ENCODE measurements at places on chromosomes 11 and 22.
A peak's percentile ranks its signal among the peaks of the same experiment; 100 is the strongest.

GRCh38 chr22:48567213-48567975, 1260.3 kb downstream of the BRD1 start:
- DNase-seq = no peak

GRCh38 chr11:47983464-47984397, 3.4 kb downstream of the PTPRJ start:
- DNase-seq = peak; percentile 55

DNA sequence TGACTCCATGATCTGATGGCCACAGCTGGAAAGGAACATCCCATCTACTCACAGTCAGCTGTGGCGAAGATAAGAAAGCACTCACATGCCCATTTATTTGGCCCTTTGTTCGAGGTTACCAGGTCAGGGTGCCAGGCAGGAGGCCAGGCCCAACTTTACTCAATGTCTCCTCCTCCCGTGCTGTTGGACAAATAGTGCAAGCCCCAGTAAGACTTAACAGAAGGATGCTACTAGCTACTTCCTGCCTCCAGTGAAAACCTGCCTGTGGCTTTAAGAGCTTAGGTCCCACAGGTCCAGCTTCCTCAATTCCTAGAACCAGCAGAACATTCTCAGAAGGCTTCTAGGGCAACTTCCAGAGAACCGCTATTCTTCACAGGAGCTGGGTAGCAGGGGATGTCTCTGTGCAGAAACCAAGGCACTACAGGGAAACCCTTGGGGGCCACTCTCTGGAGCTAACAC, 12.9 kb upstream of the CRY2 start:
- DNase-seq = no peak

- DNase-seq = peak; percentile 19
These were observed 689 bp downstream of the TAF10 start for GRCh38 chr11:6611092-6611962.

GRCh38 chr22:20725987-20726558, 47.8 kb upstream of the SERPIND1 start:
- no peak for DNase-seq

GRCh38 chr11:74444173-74444826, 23.0 kb downstream of the KCNE3 start:
- no peak for DNase-seq

DNA sequence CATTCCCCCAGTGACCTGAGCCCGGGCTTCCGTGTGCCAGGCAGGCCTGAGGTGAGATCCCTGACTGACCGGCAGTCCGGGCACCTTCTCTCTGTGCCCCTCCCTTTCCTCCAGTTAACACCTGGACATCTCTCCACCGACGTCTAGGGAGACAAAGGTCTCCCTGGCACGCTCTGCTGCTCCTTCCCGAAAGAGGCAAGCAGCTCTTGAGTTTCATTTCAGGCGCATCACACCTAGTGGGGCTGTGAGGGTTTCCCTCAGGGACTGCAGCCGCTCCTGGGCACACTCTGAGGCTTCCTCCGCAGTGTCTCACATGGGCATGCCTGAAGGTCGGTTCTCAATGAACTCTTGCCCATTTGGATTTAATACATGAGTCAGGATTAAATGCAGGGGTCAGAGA, 322.7 kb downstream of the CTTN start:
- no peak for DNase-seq

DNA sequence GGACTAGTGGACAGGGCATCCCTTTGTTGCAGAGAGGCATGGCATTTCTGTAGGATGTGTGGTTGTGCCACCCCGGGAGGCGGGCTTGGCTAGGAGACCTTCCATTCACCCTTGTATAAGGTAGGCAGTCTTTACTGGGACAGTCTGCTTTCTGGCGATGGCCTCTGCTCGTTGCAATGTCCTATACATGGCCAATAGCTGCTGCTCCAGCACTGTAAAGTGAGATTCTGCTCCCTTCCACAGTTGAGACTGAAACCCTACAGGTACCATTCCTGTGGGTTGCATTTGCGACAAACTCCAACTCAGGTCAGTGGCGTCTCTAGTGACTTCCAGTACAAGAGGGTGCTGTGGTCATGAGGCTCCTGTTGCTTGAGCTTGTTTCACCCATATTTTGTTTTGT, 20.4 kb upstream of the APOL3 start:
- no peak for DNase-seq

GRCh38 chr11:86369668-86370067, 5.0 kb upstream of the CCDC81 start:
- no peak for DNase-seq

DNA sequence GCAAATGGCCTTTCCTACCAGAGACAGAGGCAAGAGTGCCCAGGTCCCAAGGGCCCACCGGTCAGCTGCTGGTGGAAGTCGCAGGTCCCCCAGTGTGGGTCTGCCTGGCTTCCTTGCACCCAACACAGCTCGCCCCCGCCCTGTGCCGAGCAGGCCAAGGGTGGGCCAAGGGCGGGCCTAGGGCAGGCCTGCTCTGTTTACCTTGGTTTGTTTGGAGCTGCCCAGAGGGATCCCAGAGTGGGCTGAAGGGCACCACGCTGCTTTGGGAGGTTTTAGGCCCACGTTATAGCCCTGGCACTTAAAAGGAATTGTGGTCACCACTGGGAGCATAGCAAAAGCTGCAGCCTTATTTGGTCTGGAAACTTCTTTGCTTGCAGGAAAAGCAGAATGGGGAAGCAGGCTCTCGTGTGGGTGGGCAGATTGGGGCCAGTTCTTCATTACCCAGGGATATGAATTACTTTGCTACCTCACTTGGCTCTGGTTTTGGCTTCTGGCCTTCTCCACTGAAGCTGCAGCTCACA, 38.0 kb downstream of the MRGPRD start:
- peak; percentile 27 for DNase-seq

- DNase-seq = no peak
These were observed 32.9 kb upstream of the TECTA start for GRCh38 chr11:121067962-121068647.

GRCh38 chr22:49749227-49749626, 78.4 kb downstream of the BRD1 start:
- DNase-seq = no peak

Data from astrocyte of the spinal cord (primary cell).